GM04503 (cell line): ENCODE measurements at places on chromosomes 11 and 22.

DNA sequence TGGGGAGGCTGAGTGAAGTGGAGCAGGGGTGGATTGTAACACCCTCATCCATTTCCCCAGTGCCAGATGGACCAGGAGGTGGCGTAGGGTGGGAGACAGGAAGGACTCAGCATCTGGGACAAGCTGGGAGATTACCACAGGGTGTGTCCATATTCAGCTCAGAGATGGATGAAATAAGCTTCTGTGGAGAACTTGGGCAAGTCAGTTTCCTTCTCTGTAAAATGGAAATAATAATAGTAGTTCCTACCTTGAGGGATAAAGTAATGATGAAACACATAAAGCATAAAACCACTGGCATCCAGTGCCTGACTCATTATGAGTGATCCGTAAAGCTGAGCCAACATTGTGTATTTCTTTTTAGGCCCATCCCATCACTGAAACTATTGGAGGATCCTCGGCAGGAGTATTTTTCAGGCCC lies 607 bp upstream of the ROBO4 start:
- peak; percentile 83 for DNase-seq

GRCh38 chr11:116421529-116422185 lies 351.1 kb downstream of the BUD13 start:
- DNase-seq = no peak

DNA sequence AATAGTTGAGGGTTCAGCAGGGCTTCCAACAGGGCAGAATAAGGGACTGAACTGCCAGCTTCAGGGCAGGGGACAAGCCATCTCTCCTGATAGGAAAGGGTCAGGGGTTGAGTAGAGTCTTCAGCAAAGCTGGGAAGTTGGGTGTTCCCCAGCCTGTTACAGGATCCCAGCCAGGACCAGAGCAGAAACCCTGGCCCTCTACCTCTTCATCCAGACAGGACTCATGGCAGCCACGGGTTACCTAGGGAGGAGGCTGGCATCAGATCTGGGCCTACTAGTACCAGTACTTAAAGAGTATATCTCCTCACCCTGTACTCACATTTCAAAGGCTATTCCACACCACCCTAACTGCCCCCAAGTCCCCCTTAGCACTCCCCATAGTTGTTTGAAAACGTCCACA lies 2.4 kb upstream of the TAF10 start:
- DNase-seq = no peak

- no peak for DNase-seq
These were observed 18.8 kb downstream of the DDX25 start for GRCh38 chr11:125923012-125923579.

GRCh38 chr11:36053862-36054261 lies 110.0 kb downstream of the LDLRAD3 start:
- no peak for DNase-seq

DNA sequence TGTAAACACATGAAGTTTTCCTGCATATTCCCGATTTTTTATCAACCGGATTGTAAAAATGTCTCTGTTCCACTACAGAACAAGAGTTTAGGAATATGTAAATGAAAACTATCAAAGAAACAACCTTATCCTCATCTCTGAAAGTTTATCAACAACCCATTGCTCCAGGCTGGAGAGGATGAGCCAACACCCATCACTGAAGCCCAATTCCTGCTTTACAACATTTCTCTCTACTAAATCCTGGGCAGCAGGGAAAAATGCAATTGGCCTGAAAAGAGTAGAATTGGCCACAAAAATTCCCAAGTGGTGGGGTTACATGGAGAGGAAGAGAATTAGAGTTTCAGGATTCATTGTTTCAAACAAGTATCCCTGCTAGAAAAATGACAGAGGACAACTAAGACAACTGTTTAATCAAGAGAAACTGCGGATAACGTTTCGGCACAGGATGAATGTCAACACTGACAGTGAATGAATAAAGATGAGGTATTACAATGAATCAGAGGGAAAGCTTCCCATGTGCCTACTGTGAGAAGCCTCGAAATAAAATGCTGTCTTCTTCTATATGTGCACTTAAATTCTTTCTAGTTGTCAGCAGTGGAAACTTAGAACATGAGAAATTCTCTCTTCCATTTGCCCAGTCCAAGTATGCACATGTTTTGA lies 317.3 kb upstream of the ANO3 start:
- DNase-seq = no peak

DNA sequence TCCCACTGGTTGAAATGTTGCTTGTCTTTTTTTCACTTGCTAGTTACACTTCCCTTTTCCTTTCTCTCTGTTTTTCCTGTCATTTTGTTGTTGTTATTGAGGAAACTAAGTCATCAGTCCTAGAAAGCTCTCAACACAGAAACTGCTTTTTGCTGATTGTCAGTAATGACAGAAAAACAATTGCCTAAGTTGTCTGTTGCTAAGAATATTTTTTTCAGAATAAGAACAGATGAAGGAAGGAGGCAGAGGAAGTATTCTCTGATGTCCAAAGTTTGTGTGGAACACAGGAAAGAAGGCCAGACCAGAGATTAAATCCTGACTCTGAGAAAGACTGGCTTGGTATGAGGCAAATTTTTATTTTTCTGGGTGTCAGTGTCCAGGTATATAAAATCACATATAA lies 163.3 kb downstream of the CASP12 start:
- DNase-seq = no peak

GRCh38 chr11:36156817-36157519 lies 132.3 kb downstream of the COMMD9 start:
- DNase-seq = no peak

DNA sequence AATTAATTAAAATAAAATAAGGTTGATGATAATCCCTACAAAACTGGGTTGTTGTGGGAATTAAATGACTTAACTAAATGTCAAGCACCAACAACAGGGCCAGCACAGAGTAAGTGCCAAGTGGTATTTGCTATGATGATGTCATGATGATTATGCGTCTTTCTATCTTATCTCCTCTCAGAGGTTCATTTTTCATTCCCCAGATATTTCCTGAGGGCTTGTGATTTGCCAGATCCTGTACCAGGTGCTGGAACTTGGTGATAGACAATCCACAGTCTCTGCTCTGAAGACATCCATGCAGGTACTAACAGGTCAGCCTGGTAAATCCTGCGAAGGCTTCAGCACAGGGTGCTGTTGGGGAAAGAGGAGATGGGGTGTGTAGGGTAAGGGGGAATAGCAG lies 8.1 kb upstream of the MYH9 start:
- no peak for DNase-seq

DNA sequence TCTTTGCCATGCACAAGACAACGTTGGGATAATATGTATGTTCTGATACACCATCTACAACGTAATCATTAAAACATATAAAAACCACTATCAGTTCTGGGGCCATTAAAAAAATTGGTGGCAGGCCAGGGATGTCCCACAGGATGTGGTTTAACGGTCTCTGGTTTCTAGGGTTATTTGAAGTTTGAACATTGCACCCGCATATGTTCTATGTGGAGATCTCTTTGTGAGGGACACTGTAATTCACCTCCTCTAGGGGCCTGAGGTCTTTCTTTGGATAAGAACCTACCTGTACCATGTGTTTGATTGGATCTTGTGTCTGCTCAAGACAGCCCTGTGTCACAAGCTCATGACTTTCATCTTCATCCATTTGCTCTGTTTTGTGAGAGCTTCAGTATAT lies 73.2 kb downstream of the GGTLC2 start:
- DNase-seq = no peak

GRCh38 chr11:44943118-44943517 lies 7.6 kb downstream of the TP53I11 start:
- no peak for DNase-seq

DNA sequence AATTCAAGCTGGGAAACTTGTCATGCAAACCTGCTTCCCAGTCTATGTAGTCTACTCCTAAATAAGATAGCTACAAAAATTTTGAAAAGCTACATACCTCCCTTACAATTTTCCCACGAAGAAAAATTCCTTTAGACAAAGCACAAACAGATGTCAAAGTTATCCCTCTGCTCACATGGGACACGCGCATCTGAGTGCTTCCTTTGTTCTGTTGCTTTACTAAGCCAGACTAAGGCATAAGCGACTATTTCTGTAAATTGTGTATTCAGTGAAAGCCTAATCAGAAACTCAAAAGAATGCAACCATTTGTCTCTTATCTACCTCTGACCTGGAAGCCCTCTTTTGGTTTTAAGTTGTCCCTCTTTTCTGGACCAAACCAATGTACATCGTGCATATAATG lies 583.7 kb upstream of the B3GAT1 start:
- no peak for DNase-seq

DNA sequence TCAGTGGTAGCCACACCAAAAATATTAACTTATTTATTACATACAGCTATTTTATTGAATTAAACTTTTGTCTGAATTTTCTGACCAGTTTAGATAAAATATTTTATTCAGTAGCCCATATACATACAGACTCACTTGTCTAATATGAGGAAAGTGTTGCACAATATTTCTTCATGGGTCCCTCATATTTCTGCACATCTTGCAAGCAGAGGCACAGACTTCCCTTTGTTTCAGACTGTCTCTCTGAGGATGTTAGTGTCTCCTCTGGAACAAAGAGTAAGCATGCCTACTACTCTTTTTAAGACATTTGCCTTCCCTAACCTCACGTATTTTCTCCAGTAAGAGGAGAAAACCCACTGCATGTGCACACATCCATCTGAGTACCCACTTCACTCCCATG lies 81.2 kb downstream of the OR5AK2 start:
- DNase-seq = no peak

- DNase-seq = no peak
These were observed 1337.6 kb upstream of the TENM4 start for GRCh38 chr11:80778432-80778831.

DNA sequence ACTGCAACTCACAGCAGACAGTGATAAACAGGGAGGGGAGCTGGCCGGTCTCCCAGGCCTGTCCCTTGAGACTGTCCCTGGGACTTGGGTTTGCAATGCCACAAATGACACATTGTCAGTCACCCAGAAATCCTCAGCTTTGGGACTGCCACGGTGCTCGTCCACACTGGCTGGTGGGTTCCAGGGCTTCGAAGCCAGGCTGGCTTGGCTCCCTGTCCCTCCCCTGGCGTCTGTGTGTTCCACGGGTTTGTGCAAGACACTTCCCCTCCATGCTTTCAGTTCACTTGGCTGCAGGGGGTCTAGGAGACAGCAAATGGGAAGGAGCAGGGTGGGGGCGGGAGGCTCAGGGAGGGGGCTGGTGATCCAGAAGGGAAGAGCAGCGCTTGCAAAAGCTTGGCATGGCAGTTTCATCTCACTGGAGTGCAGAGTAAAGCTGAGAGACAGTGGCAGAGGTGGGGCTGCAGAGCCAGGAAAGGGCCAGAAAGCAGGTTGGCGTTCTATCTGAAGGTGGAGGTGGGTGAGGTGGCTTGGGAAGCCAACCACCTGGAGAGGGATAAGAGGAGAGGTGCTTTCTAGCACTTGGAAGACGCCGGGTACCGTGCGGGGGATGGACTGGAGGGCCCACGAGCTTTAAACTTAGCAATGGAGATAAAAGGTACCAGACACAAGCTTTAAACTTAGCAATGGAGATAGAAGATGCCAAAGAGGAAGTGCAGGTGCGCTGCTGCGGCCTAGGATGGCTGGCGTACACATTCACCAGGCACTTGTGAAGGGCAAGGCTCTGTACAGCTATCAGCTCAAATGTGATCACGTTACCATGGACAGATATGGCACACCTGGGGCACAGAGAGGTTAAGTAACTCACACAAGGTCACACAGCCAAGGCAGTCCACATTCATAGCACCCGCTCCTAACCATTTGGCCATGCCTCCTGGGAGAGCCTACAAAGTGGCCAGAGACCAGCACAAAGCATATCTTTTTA lies 86.4 kb upstream of the SHISAL1 start:
- no peak for DNase-seq

- DNase-seq = no peak
These were observed 13.1 kb downstream of the ADM start for GRCh38 chr11:10317776-10318526.

- DNase-seq = no peak
These were observed 750.2 kb downstream of the OPCML start for GRCh38 chr11:132782102-132782501.

- no peak for DNase-seq
These were observed 8.7 kb downstream of the SPI1 start for GRCh38 chr11:47369676-47370075.
